ENCODE measurements at places on chromosomes 7 and 10. TPM values are rescaled to one million over a fixed set of nuclear protein-coding genes. Genes with fewer than 3 reads are reported as not detected.

- DNase-seq: no peak
- no peaks in the 10 kb centered on the region for H3K27me3 ChIP-seq
- H3K36me3 ChIP-seq: no peaks in the 10 kb centered on the region
- H3K4me1 ChIP-seq: peaks cover 3% of the 10 kb centered on the region
These were observed 57.2 kb downstream of the ITIH5 start for GRCh38 chr10:7609556-7609955.

DNA sequence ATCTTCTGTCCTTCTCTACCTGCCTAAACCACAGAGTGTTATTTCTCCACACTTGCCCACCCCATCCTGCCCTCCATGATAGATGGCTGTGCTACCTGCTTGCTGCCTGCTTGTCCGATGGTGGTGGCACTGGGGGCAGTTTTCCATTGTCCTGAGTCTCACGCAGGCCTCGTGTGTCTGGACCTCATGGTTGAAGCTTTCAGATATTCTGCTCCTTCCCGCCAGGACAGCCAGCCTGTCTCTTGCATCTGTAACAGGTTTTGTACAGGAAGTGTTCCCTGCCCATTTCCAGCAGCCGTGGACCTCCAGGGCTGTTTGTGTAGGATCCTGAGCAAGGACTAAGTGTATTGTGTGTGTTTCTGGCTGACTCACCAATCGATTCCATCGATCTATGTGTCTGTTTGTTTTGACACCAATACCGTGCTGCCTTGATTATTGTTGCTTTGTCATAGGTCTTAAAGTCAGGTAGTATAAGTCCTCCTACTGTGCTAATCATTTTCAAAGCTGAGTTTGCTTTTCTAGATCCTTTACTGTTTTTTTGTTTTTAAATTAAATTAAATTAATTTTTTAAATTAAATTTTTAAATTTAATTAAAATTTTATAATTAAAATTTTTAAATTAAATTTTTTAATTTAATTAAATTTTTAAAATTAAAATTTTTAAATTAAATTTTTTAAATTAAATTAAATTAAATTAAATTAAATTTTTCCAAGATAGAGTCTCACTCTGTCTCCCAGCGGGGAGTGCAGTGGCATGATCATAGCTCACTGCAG, 8.5 kb downstream of the IL15RA start:
- no peak for DNase-seq
- no peaks in the 10 kb centered on the region for H3K4me1 ChIP-seq
- no peaks in the 10 kb centered on the region for H3K36me3 ChIP-seq
- H3K4me3 ChIP-seq: no peak overlapping the region
- H3K27ac ChIP-seq: no peak overlapping the region
- no peaks in the 10 kb centered on the region for H3K27me3 ChIP-seq

GRCh38 chr7:102303669-102304422, 17.2 kb downstream of the SH2B2 start:
- DNase-seq: no peak
- H3K27me3 ChIP-seq: no peaks in the 10 kb centered on the region
- H3K27ac ChIP-seq: peak overlapping the region; percentile 10
- no peaks in the 10 kb centered on the region for H3K36me3 ChIP-seq
- no peak overlapping the region for H3K4me3 ChIP-seq

The PLEKHS1 gene
- not detected for total RNA-seq

DNA sequence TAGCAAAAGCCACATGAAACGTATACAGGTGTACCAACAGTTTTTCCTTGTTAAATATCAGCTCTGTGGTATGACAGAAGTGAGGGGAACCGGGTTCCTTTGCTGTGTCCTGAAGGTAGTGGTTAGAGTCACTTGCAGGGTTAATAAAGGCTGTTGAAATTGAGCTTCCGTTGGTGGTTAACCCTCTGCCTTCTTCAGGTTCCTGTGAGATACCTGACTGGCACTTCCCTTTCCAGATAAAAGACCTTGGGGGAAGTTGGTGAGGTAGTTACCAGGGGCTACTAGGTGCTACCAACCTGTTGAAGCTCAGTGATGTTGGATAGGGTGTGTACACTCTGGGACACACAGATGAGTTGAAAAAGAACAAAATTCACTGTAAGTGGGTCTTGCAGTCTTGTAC, 384.1 kb downstream of the GATA3 start:
- DNase-seq: no peak
- no peaks in the 10 kb centered on the region for H3K36me3 ChIP-seq
- H3K4me3 ChIP-seq: no peak overlapping the region
- no peak overlapping the region for H3K27ac ChIP-seq
- peaks cover 4% of the 10 kb centered on the region for H3K4me1 ChIP-seq

The PPP1R17 gene
- 0.36 TPM for total RNA-seq

GRCh38 chr10:114801411-114801813, 20.2 kb upstream of the FHIP2A start:
- no peak for DNase-seq
- H3K4me3 ChIP-seq: no peak overlapping the region
- H3K27me3 ChIP-seq: peaks cover 4% of the 10 kb centered on the region
- H3K27ac ChIP-seq: no peak overlapping the region
- no peaks in the 10 kb centered on the region for H3K4me1 ChIP-seq

The FAM24B gene
- total RNA-seq: 2.6 TPM

DNA sequence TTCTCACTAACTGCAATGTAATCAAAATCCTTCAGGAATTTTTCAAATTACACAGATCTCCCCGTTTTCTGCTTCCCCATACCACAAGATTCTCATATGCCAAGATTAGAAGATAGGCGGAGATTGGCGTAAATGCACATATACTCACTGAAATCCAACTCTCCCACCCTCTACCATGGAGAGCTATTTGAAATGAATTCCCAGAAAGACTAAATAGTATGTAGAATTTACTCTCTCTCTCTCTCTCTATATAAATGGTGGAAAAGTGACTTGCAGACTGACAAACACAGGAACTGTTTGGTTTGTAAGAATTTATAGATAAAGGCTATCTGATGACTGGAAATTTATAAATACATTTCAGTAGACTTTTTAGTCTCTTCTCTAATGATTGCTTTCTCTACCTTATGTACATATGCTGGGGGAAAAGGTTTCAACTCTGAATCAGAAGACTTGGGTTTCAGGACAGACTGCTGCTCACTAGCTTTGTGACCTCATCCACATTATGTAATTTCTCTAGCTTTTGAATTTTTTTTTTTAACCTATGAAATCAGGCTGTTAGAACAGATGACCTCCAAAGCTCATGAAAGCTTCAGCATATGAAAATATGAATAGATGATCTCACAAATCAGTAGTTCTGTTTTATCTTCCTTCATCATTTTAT, 67.8 kb upstream of the CSTF2T start:
- no peaks in the 10 kb centered on the region for H3K4me1 ChIP-seq
- no peak overlapping the region for H3K4me3 ChIP-seq
- H3K27me3 ChIP-seq: no peaks in the 10 kb centered on the region
- no peak overlapping the region for H3K27ac ChIP-seq
- no peaks in the 10 kb centered on the region for H3K36me3 ChIP-seq
- no peak for DNase-seq

- no peak overlapping the region for H3K27ac ChIP-seq
- no peaks in the 10 kb centered on the region for H3K27me3 ChIP-seq
- H3K36me3 ChIP-seq: no peaks in the 10 kb centered on the region
- DNase-seq: no peak
These were observed 196.7 kb downstream of the MTERF1 start for GRCh38 chr7:91683823-91684222.

GRCh38 chr10:20418286-20418685, 478.8 kb downstream of the NEBL start:
- H3K27me3 ChIP-seq: no peaks in the 10 kb centered on the region
- H3K4me3 ChIP-seq: peak overlapping the region; percentile 19
- DNase-seq: no peak
- H3K4me1 ChIP-seq: no peaks in the 10 kb centered on the region
- no peak overlapping the region for H3K27ac ChIP-seq

The NPC1L1 gene
- 2.7 TPM for total RNA-seq

DNA sequence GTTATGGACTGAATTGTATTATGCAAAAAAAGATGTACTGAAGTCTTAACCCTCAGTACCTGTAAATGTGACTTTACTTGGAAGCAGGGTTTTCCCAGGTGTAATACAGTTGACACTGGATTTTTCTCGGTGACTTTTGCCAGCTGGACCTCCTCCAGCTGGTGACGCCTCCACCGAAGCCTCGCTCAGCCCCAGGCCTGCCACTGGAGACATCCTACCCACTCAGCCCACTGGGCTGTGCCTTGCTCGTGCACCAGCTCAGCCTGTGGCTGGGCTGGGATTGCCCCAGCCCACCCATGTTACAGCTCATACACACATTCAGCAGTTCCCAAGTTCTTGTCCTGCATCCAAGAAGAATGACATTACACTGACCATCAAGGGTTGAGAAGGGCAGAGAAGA, 42.4 kb upstream of the GPR22 start:
- H3K4me3 ChIP-seq: no peak overlapping the region
- no peaks in the 10 kb centered on the region for H3K27me3 ChIP-seq
- H3K4me1 ChIP-seq: no peaks in the 10 kb centered on the region
- H3K27ac ChIP-seq: no peak overlapping the region
- no peak for DNase-seq

- H3K4me1 ChIP-seq: peaks cover 7% of the 10 kb centered on the region
- no peak overlapping the region for H3K4me3 ChIP-seq
- H3K27me3 ChIP-seq: no peaks in the 10 kb centered on the region
- H3K36me3 ChIP-seq: no peaks in the 10 kb centered on the region
- H3K27ac ChIP-seq: no peak overlapping the region
These were observed 762.7 kb downstream of the KCNMA1 start for GRCh38 chr10:76874896-76875295.

DNA sequence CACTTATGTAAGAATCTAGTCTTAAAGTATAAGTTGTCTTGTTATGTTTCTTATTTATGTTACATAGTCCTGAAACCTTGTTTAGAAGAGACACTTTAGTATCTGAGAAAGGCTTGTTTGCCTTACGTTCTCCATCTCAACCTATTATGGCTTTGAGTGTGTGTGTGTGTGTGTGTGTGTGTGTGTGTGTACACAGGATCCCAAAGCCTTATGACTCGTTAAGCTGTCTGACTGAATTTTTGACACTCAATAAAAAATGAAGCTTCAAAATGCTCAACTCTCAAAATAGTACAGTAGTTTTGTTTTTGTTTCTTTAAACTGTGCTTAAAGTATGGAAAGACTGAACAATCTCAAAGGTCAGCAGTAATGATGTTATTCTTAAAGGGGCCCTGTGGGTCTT, 18.0 kb downstream of the CALU start:
- no peaks in the 10 kb centered on the region for H3K27me3 ChIP-seq
- peaks cover 92% of the 10 kb centered on the region for H3K36me3 ChIP-seq
- no peak overlapping the region for H3K27ac ChIP-seq
- peaks cover 2% of the 10 kb centered on the region for H3K4me1 ChIP-seq

GRCh38 chr7:87328281-87328680, 17.2 kb upstream of the CROT start:
- peaks cover 5% of the 10 kb centered on the region for H3K4me1 ChIP-seq
- H3K27me3 ChIP-seq: no peaks in the 10 kb centered on the region
- no peak for DNase-seq

- H3K27ac ChIP-seq: peak overlapping the region; percentile 68
- no peaks in the 10 kb centered on the region for H3K36me3 ChIP-seq
- peaks cover 3% of the 10 kb centered on the region for H3K4me1 ChIP-seq
- no peaks in the 10 kb centered on the region for H3K27me3 ChIP-seq
- DNase-seq: no peak
- H3K4me3 ChIP-seq: no peak overlapping the region
These were observed 443.0 kb upstream of the MKI67 start for GRCh38 chr10:128568990-128569945.

The GRID2IP gene
- total RNA-seq: 4.5 TPM

Data from endodermal cell (in vitro differentiated cells).